CD4-positive, alpha-beta T cell treated with Interleukin-15 for 1 hour (primary cell): ENCODE measurements at places on chromosomes 3 and 15.
A peak's percentile ranks its signal among the peaks of the same experiment; 100 is the strongest.

DNA sequence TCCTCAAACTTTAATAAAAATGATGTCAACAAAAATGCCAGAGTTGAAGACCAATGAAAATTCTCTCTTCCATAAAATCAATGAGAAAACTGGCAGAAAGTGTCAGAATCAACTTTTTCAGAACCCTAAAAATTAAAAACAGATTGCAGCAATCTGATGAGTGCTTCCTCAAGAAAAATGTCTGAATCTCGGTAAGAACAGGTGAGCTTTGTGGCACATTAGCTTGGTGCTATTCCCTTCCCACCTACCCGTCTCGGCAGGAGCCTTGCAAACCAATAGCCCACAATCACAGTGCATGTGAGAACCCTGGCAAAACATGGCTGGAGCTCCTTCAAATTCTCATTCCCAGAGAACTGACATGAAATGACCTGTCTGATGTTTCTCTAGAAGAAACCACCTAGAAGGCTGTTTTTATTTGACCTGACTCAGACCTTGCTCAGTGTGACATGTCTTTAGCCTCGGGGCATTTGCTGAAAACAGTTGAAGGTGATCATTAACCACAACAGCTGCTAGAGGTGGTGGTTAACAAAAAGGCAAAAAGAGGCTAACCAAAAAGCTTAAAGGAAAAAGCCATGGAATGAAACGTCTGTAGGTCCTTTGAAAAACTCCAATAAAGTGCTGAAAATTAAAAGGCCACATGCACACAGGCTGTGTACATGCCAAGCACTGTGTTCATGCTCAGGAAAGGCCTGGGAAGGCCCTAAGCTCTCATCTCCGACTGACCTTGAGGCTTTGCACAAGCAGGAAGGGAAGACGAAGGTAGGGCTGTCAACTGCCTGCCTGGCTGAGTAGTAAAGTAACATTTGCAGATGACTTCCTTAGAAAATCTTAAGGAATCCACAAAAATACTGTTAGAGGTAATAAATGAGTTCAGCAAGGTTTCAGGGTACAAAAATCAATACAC lies 253.0 kb upstream of the NSMCE3 start:
- no peak for DNase-seq

DNA sequence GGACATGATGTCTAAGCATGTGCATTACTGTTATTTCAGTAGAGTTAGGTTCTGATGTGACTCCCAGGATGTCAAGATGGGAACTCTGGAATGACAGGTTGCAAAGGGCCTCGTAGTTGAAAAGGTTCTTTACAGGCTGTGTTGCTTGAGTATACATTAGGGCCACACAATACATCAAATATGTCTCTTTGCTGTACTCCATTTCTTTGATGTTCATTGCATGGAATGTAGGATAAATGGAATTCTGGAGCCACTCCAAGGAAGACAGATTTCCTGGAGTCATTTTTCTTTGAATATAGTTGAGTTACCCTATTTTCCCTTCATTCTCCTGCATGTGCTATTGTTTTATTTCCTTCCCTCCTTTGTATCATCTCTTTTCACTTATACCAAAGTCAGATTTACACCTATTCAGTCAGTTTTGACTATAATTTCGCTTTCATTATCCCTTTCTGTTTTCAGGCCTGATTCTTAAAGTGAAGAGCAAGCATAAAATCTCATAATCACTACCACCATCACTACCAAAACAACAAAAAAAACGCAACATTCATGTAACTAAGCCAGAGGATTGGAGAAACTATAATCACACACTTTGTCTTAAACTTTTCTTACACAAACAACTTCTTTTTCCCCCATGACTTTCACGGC lies 61.2 kb upstream of the PTX3 start:
- DNase-seq = no peak

DNA sequence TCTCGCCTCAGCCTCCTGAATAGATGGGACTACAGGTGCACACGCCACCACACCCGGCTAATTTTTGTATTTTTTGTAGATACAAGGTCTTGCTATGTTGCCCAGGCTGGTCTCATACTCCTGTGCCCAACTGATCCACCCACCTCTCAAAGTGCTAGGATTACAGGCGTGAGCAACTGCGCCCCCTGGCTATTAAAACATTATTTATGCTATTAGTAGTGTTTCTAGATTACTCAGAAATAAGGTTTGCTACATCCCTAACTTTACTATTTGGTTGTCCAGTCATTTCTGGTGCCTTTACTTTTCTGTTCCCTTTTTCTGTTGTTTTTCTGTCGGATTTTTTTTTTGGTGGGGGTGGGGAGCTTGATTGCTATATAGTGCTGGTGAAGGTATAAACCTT lies 393.6 kb upstream of the TPM1 start:
- DNase-seq = no peak

DNA sequence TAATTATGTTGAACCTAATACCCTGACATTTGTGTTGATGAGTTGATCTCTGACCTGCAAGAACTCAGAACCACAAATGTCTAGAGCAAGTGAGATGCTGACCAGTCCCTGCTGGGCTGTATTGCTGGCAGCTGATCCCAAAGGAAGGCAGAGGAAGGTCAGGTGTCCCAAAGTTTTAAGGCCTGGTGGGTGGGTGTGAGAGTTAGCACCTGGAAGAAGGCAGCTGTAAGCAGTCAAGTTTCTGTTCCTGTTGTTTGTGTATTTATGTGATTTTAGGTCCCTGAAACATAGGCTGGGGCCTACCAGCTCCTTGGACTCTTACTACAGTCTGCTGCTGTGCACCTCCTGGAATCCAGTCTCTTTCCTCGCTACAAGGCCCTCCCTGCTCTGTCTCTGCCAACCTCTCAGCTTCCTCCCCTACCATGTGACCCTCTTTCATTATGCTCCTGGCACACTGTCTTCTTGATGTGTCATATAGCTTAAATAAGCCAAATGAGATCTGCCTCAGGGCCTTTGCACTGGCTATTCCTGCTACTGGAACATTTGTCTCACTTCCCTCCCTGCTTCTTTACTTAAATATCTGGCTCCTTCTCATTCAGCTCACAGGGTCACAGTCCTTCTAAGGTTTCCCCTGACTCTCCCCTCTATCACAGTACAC lies 31.0 kb upstream of the ATOSA start:
- DNase-seq = no peak

DNA sequence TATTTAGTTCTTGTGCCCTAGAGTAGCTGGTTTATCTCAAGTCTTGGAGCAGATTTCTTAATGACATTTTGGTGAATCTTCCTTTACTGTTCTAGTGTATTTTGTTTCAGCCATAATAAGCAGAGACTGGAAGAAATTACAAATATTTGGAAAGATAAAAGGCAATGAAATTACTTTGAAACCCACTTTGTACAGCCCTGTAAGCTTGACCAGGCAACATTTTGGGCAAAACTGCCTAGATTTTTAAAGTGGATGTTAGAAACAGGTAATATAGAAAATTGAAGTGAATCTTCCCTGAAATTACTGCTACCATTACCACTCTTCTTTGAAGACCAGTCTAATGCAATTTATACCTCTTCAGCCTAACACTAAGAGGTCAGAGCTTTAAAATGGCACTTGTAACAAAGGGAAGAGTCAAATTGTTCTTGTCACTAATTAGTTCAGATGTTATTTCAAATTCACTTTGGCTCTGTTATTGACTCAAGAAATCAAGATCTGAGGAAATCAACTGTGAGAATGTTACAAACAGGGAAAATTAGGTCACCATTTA lies 589.4 kb downstream of the NLGN1 start:
- no peak for DNase-seq

- DNase-seq = no peak
These were observed 23.2 kb downstream of the SMARCC1 start for GRCh38 chr3:47758261-47759025.

GRCh38 chr3:129650256-129650872 lies 43.9 kb upstream of the PLXND1 start:
- peak; percentile 58 for DNase-seq

DNA sequence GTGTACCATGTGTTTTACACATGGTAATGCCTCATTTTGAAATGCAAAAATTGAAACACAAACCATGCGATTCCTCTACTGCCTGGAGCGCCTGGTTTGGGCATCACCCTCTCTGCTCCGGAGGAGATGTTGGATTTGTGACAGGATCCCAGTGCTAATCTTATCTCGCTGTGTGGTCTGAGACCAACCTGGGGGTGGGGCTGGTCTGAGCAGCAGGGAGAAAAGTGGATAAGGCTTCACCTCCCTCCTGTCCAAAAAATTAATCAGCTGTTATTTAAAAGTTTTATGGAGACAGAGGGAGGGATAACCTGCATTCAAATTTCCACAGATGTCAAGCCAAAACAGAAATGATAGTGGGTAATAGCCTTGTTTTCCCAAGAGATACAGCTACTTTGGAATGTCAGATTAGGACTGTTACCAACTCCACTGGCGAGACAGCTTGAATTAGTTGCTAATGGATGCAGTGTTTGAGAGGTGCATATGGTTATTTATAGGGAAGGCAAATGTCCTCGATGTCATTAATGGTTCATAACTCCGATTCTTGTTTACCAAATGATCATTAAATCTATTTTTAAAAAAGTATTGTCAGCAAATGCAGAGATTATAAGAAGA lies 54.0 kb upstream of the SKOR1 start:
- no peak for DNase-seq

- DNase-seq = no peak
These were observed 8.3 kb downstream of the TADA3 start for GRCh38 chr3:9783954-9784353.

GRCh38 chr15:78033864-78034263 lies 43.6 kb downstream of the TBC1D2B start:
- DNase-seq = peak; percentile 55

- DNase-seq = no peak
These were observed 252.4 kb upstream of the C2CD4B start for GRCh38 chr15:62417439-62417838.

- no peak for DNase-seq
These were observed 245.9 kb upstream of the IGF1R start for GRCh38 chr15:98402486-98402885.

- no peak for DNase-seq
These were observed 41.2 kb upstream of the CNOT10 start for GRCh38 chr3:32643816-32644215.

DNA sequence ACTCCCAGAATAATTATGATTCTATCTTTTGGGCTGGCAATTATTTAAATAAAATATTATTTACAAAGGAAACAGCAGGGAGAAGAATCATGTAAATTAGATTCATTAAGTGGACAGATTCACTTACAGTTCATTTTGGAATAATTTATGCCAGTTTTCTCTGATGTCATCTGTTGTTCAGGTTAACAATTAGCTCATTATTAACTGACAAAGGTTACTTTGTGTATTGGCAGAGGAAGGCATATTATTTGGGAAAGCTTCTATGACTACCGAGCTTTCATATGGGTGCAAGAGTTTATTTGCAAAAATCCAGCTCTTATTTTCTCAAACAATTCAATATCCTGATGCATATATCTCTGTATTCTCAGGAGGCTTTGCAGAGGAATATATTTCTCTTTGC lies 224.4 kb downstream of the CHST2 start:
- DNase-seq = no peak

DNA sequence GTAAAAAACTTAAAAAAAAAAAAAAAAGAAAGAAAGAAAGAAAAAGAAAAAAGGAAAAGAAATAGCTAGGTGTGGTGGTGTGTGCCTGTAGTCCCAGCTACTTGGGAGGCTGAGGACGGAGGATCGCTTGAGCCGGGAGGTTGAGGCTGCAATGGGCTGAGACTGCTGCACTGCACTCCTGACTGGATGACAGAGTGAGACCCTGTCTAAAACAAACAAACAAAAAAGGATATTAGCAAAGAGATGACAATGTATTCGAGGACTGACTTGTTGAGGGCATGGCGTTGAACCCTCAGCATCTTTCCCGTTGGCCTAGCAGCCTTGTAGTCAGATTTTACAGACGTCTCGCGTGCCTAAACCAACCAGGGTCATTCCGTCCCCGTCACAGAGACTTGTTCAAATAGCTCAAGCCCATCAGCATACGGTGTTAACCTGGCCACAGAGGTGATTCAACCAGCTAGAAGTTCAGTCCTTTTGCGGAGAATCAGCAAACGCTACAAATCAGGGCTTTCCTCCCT lies 528 bp upstream of the NIT2 start:
- no peak for DNase-seq

- no peak for DNase-seq
These were observed 17.9 kb downstream of the ACSBG1 start for GRCh38 chr15:78216276-78217104.

- no peak for DNase-seq
These were observed 13.1 kb upstream of the UBP1 start for GRCh38 chr3:33453331-33453761.

GRCh38 chr3:10524799-10525301 lies 19.5 kb upstream of the ATP2B2 start:
- DNase-seq = no peak

- DNase-seq = no peak
These were observed 102.4 kb upstream of the TUSC7 start for GRCh38 chr3:116607205-116607604.

- no peak for DNase-seq
These were observed 45.6 kb downstream of the DNASE1L3 start for GRCh38 chr3:58164906-58165821.

DNA sequence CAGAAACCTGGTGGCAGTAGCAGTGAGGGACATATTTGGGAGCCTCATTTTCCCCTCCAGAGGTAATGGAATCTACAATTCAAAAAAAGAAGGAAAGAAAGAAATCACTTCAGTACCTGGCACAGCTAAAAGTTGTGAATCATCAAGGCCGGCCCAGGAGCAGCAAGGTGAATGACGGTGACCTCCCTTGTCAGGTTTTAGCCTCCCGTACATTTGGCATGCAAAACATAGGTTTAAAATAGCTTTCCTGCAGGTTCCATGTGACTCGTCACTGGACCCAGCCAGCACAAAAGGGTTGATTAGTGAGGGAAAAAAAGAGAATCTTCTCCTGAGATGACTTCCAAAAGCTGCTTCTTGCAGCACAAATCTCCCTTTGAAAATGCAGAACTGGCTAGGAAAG lies 394.2 kb downstream of the LSAMP start:
- no peak for DNase-seq

- no peak for DNase-seq
These were observed 168.7 kb upstream of the RASGRP1 start for GRCh38 chr15:38733331-38733730.

DNA sequence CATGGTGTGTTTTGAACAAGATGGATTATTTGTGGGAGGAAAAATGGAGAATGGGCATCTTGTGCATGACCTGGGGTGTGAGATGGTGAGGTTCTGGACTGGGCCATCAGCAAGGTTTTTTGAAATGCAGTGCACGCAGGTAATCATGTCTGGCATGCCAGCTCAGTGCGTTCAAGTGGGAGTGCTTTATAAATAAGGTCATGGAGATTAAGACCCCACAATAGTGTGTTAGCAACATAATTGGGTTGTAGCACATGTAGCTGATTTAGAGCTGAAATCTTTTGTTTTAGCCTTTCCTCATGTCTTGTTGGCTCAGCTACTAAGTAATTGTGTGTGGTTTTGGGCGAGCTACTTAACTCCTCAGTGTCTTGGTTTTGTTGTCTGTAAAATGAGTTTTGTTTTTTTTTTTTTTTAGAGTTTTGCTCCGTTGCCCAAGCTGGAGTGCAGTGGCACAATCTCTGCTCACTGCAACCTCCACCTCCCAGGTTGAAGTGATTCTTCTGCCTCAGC lies 3.9 kb upstream of the CACNA1D start:
- no peak for DNase-seq

- no peak for DNase-seq
These were observed 557.1 kb upstream of the CBLB start for GRCh38 chr3:106425916-106426315.
